SJCRH30 (cell line): ENCODE measurements at places on chromosomes 5 and 9.

DNA sequence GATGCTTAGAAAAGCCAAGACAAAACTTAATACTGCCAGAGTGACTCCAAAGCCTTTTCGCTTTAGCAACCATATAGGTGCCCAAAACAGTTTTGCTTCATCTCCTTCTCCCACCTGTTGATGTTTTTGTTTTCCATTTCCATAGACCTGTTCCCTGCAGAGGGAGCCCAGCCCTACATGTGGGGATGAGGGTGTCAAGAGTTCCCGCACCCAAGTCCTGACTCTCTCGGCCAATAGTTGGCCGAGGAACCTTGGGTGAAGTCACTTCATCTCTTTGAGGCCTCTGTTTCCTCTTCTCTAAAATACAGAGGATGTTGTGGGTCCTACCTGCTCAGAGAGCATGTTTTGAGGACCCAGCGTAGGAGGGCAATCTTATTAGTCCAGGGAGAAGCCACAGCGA lies 38.5 kb upstream of the LCP2 start:
- DNase-seq: no peak

GRCh38 chr9:130186839-130187522 lies 14.8 kb downstream of the NCS1 start:
- peak; percentile 88 for DNase-seq

DNA sequence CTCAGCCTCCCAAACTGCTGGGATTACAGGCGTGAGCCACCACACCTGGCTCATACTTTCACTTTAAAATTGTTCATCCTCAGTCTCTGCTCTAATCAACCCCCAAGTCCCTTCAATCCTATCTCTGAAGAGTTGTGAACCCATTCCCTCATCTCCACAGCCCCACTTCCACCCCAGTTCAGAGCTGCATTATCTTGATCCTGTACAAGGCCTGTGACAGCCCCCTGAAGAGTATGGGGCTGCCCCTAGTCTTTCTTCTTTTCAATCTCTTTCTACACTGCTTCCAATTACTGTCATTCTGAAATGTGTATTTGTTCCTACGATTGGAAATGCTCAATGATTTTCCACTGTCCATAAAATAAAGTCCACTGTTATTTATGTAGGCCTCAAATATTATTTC lies 588.3 kb downstream of the RAB3C start:
- no peak for DNase-seq

- no peak for DNase-seq
These were observed 70.2 kb upstream of the AGXT2 start for GRCh38 chr5:35117967-35118366.

DNA sequence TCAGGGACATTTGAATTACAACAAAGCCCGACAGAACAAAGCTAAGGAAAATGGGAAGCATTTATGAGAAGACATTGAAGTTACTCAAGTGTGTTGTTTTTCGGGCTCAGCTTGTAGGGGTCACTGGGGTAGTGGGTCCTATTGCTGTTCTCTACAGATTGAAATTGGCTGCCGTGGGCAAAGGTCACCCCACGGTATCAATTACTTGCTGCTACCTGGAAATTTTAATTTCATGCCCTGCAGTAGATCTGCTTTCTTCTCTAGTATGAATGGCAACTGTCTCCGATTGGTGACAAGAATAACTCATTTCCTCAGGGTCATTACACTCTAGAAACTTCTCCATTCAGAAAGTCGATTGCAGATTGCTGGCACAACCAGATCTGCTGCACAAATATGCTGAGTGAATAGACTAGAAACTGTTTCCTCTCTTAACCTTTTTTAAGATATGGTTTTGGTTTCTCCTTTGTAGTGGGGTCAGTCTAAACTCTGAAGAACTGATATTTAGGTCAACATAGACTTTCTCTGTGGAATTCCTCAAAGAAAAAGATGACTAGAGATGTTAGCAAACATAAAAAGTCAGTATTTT lies 454.1 kb downstream of the ARHGEF28 start:
- no peak for DNase-seq

DNA sequence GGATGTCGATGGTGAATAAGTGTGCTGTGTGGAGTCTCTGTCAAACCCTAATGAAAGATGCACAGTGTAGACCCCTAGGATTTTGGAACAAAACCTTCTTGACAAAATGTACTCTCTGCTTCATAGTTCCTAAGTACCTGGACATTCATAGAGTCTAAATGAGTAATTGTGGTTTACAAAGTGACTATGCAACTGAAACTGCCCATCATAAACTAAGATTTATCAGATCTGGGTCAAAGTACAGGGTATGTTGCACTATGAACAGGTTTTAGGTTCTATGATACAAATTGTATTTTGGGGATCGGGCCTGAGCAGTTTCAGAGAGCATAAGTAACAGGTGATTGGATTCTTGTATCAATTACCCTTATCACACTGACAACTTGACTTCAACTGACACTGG lies 79.4 kb downstream of the LURAP1L start:
- no peak for DNase-seq

DNA sequence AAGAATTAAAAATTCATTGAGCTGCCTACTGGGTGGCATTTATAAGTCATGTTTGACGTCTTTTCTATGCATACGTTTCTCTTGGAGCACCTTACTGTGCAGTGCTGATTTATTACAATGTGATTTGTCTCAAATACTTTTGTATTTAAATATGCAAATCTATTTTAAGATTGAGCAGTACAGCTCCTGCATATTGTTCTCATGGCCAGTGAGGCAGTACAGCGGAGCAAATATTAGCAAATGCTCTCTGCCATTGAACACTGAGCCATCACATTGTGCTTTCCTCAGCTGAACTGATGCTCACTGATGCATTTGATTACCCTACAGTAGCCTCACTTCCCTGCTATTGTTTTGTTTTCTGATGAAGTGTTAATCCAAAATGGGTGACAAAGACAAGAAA lies 149.6 kb downstream of the HTR1A start:
- no peak for DNase-seq
